ENCODE measurements at places on chromosomes 2 and 18.

DNA sequence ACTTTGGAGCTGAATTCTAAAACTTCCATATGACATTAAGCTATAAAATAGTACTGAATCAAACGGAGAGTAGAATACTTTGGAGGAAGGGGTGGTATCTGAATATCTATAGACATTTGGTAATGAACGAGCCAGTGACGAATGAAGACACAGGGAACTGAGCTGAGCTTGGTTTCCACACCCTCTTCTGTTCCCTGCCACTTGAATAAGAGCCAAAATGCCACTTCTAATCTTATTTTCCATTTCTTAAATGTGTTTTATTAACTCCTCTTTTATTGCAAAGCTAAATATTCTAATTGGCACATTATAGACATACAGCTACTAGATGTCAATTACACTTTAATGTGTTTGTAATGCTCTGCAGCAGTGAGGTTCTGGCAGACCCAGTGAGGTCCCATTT lies 76.1 kb downstream of the AFF3 start:
- no peak for DNase-seq

- no peak for DNase-seq
These were observed 122.8 kb upstream of the AGAP1 start for GRCh38 chr2:235371018-235371417.

- DNase-seq = no peak
These were observed 91.3 kb upstream of the CCDC141 start for GRCh38 chr2:179141206-179141605.

DNA sequence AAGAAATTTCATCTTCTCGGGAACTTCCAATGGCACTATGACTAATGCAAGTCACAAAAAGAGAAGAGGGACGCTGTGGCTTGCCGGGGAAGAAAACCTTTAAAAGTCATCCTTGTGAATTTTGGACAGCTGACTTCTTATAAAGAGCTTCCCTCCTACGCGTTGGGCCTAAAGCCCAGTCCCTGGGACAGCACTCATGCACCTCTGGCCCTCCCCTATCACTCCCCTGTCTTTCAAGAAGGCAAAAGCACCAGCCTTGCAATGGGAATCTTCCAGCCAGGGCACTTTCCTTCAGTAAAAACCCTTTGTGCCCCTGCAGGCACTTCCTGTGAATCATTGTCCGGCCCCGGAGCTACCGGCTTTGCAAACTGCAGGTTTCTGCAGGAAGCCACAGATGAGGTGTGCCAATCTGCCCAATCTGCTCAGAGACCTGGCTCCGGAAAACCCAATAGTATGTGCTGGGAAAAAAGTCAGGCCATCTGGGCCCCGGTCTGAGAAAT lies 7.1 kb downstream of the MREG start:
- no peak for DNase-seq

GRCh38 chr18:48475635-48476549 lies 62.9 kb upstream of the CTIF start:
- DNase-seq = no peak

DNA sequence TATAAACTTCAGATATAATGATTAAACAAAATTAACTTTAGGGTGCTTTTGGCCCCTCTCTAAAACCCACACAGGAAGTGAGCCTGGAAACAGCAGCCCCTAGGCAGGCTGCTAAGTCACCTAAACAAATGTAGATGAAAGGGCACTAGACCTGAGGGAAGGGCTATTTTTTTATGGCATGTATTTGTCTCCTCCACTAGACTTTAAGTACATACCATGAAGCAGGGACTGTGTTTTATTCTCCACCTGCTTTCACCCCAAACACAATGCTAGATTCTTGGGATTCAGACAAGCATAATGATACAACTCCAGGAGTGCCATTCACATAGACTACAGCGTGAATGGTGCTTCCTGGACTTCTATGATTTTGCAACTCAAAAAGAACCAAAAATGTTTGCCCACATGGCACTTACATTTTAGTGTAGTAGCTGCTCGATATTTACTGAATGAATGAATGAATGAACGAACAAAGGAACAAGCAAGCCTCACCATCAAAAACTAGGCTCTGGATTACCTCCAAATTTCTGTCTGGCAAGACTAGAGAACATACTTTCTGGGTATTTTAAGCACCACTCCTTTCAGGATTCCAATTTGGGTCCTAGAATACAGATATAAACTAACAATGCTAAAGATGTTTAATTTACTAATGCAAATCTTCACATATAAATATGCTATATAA lies 10.1 kb downstream of the ATAD2B start:
- DNase-seq = no peak

DNA sequence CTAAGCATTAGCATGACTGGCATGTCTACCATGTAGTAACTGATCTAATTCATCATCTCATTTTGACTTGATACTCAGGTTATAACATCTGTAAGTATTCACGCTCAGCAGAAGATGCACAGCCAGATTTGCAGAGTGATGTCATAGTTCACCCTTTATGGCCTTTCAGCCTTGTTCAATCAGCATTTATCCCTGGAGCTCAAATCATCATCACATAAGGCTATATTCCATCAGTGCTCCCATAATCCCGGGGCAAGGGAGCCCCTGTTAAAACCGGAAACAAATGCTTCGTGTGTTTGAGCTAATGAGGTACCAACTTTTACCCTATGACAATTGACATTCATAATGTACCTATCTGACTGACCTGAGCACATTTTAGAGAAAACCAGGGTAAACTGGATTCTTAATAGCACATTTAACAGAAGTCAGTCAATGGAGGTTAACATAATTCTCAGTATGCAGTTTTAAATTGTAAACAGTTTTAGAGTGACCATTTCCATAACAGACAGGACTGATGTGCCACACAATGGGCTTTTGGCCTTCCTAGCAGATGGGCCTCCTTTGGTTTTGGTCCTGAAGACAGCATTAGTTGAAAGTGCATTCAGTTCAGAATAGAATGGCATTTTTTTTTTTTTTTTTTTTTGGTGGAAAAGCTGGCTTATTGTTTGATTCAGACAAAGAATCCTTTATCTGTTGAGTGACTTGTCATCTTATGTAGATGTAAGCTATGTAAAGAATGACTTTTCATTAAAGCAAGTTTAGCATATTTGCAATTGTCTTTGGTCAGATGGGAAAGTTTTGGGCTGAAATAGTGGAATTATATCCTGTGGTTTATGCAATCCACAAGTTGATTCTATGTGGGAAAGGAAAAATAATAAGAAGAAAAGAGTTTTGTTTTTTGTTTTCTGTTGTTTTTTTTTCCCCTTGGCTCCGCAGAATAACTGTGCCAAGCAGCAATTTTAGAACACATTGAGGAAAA lies 866.0 kb upstream of the ACVR2A start:
- DNase-seq = no peak

GRCh38 chr2:28567061-28567471 lies 71.2 kb downstream of the PLB1 start:
- DNase-seq = no peak

DNA sequence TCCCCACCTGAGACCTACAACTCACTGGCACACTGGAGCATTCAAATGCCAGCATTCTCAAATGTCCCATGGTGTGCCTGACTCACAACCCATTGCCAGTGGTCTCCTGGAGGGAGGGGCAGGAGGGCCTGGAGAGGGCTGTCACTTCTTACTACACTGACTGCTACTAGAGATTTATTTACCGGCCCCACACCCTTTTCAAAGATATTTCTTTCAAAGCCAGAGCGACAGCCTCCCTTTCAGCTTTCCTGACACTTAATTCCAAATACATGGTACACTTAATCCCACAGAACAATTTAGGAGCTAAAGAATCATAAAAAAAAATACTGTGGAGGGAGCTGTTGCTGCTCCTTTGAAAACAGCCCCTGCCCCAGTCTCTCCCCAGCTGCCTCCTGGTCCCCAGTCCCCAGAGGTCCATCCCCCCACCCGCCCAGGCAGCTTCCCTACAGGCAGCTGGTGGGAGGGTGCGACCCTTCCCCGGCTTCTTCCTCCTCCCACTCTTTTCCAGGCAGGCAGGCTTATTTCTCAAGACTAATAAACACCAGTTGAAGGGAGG lies 129.1 kb upstream of the SMAD2 start:
- no peak for DNase-seq

DNA sequence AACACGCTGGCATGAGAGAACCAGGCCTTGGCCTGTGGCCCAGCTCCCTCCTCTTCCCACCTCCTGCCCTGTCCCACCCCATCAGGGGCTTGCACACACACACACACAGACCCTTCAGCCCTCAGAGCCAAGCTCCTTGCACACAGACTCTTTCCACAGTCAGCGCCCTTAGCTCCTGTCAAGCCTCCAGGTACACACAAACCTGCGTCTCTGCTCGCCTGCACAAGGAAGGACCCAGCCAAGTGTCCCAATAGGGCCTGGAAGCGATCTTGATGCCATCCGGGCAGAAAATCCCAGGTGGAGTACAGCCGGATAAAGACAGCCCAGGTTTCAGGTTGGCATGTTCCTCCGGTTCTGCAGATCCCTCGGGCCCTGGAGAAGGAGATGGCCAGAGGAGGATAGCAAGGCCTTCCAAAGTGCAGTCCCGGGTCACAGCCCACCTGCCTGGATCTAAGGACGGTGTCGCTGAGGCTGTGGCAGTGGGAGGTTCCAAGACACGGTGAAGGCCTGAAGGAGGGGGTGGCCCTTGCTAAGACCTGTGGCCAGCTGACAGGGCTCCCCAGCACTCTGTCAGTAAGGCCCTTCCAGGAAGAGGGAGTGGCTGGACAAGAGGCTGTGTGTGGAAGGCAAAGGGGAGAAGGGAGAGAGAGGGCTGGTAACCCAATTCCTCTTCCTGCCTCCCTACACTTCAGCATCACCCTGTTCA lies 18.5 kb upstream of the STEAP3 start:
- no peak for DNase-seq

- no peak for DNase-seq
These were observed 34.5 kb downstream of the HS1BP3 start for GRCh38 chr2:20616341-20616871.

DNA sequence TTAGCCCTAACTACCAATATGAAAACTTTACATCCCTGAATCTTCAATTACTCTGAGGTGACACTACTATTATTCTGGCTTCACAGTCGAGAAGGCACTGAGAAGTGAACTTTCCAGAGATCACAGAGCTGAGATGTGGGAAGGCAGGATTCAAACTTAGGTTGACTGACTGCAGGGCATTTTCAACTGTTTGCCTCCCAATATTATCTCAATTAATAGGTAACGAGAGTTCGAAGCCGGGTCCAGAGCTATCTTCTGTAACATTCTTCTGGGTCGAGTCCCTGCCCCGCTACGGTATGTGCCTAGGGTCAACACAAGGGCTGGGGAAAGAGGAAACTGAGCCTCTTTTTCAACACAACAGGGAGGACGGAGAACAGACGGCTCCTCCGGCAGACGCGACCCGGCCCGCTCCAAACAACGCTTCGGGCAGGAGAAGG lies 740 bp downstream of the CHMP3 start:
- no peak for DNase-seq

GRCh38 chr2:62340994-62341484 lies 145.1 kb downstream of the B3GNT2 start:
- DNase-seq = no peak

DNA sequence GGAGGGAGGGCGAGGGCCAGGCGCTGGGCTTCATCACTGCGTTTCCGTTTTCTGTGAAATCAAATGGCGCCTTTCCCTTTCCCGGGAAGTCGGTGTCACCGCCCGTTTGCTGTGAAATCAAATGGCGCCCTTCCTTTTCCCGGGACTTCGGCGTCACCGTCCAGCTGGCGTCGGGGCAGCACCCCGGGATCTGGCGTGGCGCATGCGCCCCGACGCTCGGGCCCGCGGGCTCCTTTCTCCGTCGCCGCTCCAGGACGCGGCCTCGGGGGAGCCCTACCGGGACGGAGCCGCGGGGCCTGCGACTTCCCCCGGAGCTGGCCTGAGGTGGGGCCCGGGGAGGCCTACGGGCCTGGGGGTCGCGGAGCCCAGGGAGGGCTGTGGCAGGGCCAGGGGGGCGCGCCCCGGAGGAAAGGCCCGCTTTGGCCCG lies at the start of gene FAM228A:
Gene FAM228A (plus strand): TSS at position 203 of the 427 bp plus-strand sequence. CDS start 428 bp downstream, outside the sequence.
- no peak for DNase-seq

- no peak for DNase-seq
These were observed 130.2 kb downstream of the MTCL1 start for GRCh38 chr18:8835521-8835953.

- no peak for DNase-seq
These were observed 674 bp downstream of the EVX2 start for GRCh38 chr2:176082824-176083751.

DNA sequence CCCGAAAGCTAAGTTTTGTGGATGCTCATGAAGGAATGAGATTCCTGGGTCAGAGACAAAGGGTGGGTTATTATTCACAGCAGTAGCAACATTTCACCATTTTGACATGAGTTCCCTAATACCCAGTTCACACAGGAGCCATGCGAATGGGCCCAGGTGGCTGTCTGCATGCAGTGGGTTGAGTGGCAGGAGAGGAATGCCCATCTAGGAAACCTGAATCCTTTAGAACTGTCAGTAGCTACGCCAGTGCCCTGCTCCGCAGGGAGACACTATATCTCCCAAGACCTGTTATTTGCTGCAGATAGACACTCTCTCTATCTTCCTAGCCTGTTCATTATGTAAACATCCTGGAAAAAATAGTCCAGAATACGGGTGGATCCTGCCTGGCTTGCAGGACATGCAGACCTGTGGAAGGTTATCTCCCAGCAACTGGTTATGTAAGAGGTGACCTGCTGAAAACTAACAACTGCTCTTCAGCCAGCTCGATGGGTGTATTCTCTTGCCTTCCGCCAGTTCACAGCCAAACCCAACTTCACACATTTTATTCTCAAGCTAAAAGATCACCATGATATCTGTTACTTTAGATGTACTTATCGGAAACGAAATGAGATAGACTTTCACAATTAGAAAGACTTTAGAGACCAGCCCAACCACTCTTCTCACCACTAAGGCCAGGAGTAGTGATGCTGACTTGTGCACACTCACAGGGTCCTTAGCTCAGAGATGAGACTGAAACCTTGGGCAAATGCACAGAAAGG lies 59.1 kb downstream of the MBP start:
- no peak for DNase-seq

- no peak for DNase-seq
These were observed 49.2 kb upstream of the NXPH2 start for GRCh38 chr2:138829326-138829919.

- no peak for DNase-seq
These were observed 32.8 kb downstream of the RFX8 start for GRCh38 chr2:101442042-101442666.

DNA sequence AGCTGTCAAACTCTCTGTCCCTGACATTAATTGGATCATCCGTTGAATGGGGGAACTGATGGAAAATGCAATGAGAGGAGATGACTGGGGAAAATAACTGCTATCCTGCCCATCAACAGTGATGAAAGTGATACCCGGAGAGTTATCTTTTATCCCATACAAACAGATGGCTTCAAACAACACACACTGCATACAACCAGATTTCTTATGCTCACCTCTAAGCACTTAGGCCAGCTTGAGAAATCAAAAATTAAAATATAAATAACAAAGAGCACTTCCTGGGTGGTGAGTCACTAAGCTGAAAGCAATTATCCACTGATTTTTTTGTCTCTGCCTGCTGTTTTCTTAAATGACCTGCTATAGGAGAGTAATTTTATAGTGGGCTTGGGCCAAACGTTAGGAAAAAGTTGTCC lies 237.6 kb upstream of the RGPD4 start:
- no peak for DNase-seq

GRCh38 chr2:100876231-100876860 lies 56.4 kb downstream of the NPAS2 start:
- no peak for DNase-seq

GRCh38 chr18:14781671-14782070 lies 33.7 kb downstream of the ANKRD30B start:
- DNase-seq = no peak

Measured in GM12892 (cell line).